GOT3 (cell line): ENCODE measurements at places on chromosomes 3 and 15.

DNA sequence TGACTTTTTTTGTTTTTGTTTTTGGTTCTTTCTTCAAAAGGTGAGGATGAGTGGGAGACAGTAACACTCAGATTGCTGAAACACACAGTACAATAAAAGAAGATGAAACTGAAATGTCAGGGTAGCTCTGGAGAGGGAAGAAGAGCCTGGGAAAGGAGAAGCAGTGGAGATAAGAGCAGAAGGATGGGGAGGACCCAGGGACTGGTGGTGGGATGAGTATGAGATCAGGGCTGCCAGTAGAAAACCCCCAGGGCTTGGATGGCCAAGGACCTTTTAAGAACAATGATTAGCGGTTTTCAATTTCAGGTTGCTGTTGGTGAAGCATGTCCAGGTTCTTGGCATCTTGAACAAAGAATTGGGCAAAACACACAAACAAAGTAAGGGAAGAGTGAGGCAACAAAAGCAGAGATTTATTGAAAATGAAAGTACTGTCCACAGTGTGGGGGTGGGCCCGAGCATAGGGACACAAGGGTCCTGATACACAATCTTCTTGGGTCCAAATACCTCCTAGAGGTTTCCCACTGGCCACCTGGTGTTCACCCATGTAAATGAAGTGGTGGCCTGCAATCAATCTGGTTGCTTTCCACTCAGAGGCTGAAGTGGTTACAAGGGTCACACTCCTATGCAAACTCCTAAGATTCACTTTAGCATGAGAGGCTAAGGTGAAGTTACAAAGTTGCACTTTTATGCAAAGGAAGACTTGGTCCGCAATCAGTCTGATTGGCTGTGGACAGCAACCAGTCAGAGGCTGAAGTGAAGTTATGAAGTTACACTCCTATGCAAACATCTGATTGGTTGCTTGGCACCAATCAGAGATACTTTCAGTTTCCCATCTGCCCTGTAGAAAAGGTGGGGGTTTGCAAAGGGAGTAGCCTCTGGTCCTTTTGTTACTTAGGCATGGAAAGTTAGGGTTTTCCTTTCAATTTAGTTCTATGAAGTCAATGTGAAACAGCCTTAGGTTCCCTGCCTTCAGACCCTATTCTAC, 26.1 kb upstream of the MFSD1 start:
- no peak for DNase-seq

GRCh38 chr3:176855901-176856486, 341.3 kb downstream of the TBL1XR1 start:
- DNase-seq = no peak

DNA sequence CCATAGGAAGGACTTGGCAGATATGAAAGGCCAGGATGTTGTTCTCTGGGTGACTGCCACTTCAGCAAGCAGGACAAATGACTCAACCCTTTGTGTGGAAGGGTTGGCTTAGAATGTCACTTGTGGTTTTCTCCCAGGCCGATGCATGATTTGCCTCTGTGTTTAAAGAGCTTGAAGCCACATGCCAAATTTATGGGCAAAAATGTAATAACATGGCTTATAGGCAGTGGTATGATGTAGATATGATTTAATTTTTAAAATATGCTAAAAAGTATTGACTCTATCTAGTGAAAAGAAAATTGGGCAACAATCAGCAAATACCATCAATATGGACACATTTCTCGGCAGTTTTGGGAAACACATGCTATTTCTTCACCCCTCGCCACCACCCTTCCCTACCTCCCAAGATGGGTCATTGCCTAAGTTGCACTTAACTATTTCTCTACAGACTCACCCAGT, 114.6 kb downstream of the CYP19A1 start:
- DNase-seq = no peak

GRCh38 chr3:75983609-75984290, 198.4 kb upstream of the ZNF717 start:
- DNase-seq = no peak

DNA sequence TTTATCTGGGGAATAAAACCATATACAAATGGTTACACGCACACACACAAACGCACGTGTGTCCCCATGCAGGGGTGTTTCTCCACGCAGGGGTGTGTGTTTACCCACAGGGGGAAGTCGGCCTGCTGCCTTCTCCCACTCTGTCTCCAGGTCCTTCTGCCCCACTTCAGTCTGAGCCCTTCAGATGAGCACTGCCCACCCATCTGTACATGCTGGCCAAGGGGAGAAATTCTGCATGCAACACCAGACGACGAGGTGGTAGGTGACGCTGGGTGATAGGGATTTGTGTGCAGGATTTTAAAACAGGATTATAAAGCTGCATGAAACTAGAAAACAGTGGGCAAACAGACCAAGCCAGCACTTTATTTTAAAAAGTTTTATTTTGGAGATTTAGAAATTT, 122.5 kb downstream of the TJP1 start:
- no peak for DNase-seq

DNA sequence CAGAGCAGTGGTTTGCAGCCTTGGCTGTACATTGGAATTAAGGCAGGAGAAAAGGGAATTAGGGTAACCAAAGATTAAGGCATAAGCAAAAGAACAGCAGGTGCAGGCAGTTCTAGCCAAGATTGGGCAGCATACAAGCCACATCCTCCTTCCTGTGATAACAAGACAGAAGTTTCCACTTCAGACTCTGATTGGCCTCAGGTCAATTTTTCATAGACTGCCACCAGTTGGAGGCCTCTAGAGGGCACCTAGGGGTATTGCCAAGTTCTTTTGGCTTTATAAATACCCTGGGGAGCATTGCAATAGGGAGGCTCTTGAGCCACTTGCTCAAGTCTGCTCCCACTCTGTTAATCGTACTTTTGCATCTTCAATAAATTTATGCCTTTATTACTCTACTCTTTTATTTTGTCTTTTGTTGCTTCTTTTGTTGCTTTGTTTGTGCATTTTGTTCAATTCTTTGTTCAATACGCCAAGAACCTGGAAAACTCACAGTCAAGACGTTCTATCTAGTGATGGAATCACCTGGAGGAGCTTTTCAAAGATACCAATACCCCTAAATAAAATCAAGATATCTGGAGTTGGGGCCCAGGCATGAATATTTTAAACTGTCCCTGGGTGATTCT, 32.2 kb upstream of the FMN1 start:
- no peak for DNase-seq

DNA sequence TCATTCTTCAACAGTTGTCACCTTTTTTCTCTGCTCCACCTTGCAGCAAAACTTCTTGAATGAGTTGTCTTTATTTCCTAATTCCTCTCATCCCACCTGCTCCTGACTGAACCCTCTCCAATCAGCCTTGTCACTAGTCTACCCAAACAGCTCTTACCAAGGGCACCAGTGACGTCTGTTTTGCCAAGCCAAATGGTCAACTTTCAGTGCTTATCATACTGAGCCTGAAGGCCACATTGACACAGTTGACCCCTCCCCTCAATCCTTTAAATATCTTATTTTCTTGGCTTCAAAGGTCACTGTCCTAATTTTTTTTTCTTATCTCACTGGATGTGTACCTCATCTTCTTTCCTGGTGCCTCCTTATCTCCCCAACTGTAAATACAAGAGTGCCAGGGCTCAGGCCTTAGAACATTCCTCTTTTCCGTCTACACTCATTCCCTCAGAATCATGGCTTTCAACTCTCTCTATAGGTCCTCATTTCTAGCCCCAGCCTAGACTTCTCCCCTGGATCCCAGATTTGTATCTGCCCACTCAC, 43.2 kb downstream of the CMTM8 start:
- no peak for DNase-seq

DNA sequence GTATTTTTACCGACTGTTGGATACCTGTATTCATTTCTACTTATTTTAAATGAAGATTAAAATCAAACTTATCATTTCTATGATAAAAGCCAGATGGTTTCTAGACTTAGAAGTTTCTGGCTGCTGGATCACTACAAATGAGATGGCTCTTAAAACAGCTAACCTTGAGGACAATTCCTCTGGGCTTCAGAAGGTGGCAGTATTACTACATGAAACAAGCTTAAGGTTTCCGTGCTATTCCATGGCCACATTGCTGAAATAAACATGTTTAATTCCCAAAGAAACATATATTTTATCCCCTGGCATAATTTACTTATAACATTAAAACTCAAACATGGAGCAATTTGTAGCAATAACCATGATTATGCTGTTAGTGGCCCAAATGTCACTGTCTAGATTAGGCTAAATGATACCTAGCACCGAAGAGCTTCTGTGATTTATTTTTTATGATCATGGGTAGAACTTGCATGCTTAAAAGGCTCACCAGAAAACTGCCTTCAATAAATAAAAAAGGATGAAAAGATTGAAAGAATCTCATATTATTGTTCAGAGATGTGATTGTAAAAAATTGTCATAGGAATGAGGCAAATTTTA, 204.0 kb upstream of the NANOGP8 start:
- no peak for DNase-seq

GRCh38 chr15:72086010-72086697, 31.8 kb downstream of the MYO9A start:
- no peak for DNase-seq

GRCh38 chr3:74067296-74067695, 442.6 kb upstream of the PDZRN3 start:
- DNase-seq = no peak

GRCh38 chr3:28301688-28302087, 46.8 kb upstream of the ZCWPW2 start:
- no peak for DNase-seq

GRCh38 chr3:127888564-127889107, 26.4 kb upstream of the KBTBD12 start:
- DNase-seq = no peak

DNA sequence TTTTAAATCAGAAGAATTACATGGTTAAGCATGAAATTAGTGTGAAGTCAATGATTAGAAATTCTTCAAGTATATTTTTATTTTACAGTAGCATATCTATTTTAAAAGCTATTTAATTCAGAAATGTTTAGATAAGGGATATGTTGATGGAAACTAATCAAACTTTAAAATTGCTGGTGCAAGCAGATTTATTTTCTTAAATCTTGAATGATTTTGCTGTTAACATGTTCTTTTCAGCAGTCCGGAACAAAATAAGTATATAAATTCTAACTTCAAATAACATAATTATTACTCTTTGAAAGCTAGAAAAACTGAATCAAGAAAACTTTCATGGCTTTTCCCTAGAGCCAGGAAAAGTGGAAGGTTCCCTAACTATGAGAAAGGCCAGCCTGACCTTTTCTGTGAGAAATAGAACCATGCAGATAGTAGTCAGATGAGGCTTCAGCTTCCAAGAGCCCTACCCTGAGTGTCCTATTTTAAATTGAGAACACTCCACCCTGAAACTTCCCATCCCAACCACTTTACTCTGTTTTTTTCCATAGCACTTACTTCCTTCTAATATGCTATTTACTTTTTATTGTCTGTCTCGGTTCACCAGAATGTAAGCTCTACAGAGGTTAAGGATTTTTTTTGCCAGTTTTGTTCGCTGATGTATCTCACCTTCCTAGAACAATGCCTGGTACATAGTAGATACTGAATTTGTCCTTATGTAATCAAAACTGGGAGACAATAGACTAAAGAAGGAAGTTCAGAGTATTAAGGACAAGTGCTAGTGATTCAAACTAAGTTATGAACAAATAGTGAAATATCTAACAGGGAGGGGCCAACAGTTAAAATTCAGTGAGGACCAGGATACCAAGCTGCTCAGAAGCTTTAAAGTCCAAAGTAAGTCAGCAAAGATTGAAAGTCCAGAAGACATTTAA, 66.8 kb downstream of the CD200R1L start:
- DNase-seq = no peak

DNA sequence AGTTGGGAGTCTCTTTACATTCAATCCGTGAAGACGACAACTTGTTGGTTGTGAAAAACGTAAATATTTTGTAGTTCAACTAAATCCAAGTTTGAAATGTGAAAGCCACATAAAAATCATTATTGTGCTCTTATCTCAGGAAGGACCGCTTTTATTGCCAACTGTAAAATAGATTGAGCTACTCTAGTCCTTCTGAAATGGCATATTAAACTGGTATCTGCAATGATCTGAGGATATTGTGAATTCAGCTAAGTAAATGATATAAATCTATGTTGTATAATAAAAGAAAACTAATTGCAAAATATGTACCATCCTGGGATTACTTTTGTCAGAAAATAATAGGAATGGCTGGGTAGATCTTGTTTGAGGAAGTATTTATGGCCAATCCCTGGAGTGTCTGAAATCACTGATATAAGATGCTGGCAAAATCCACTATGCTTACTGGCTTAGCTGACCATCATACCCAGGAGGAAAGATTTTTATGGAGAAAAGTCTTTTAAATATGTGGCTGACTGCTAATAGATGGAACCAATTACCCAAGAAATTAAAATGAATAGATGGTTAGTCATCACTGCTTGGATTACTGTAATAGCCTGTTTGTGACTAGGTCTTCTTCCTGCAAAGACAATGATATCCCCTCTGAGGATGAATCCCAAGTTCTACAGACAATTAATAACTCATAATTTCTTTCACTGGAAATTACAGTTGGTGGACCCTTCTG, 191.8 kb downstream of the SEMA6D start:
- no peak for DNase-seq

GRCh38 chr3:86990012-86990733, 776 bp downstream of the VGLL3 start:
- no peak for DNase-seq

- DNase-seq = no peak
These were observed 195.9 kb downstream of the SLCO3A1 start for GRCh38 chr15:92049290-92049989.

- DNase-seq = no peak
These were observed 79.8 kb downstream of the ABHD5 start for GRCh38 chr3:43770426-43771103.

- no peak for DNase-seq
These were observed 140.4 kb upstream of the TP63 start for GRCh38 chr3:189490749-189491148.

GRCh38 chr3:187044206-187044605, 95.1 kb downstream of the RPL39L start:
- no peak for DNase-seq

DNA sequence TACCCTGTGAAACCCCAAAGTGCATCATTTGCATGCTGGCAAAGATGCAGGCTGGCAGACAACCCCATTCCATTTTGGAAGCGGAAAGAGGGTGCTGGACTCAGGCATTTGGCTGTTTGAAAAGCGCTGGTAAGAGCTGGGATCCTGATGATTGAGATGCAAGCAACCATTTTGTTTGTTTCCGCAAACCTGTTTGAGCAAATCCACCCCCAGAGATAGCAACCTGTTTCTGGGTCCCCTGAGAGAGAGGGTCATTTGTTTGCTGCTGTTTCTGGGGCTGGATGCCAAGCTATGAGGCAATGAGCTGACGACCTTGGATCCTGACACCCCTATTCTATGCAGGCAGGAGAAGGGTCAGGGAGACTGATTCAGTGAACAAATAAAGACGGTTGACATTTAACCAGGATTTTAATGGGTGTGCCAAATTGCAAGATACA, 9.8 kb downstream of the SLC6A1 start:
- no peak for DNase-seq
